ENCODE measurements at places on chromosomes 5 and 9.

- DNase-seq = no peak
Observed at GRCh38 chr5:143641549-143642355, 170.2 kb upstream of the HMHB1 start.

DNA sequence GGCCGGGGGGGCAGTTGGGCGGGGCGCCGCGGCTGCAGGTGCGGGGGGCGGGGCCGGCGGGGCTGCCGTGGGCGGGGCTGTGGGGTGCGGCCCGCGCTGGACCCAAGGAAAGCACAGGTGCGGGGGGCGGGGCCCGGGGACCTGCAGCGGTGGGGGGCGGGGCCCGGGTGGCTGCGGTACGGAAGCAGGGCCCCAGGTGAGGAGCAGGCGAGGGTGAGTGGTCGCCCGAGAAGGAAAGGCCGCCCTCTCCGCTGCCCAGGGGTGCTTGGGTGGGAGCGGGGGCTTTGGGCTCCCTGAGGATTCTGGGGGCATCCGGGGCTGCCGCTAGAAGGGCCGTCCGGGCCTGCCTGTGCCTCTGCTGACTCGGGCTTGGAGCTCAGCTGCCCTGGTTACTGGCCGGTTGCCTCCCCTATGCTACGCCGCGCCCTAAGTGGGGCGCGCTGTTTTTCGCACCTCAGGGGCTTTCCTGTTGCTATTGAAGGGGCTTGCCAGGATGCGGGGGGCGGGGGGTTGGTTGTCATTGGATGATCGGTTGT is 767 bp downstream of the RALGPS1 start:
- DNase-seq = no peak

- no peak for DNase-seq
Observed at GRCh38 chr5:122704247-122705036, 70.4 kb upstream of the SNX2 start.

DNA sequence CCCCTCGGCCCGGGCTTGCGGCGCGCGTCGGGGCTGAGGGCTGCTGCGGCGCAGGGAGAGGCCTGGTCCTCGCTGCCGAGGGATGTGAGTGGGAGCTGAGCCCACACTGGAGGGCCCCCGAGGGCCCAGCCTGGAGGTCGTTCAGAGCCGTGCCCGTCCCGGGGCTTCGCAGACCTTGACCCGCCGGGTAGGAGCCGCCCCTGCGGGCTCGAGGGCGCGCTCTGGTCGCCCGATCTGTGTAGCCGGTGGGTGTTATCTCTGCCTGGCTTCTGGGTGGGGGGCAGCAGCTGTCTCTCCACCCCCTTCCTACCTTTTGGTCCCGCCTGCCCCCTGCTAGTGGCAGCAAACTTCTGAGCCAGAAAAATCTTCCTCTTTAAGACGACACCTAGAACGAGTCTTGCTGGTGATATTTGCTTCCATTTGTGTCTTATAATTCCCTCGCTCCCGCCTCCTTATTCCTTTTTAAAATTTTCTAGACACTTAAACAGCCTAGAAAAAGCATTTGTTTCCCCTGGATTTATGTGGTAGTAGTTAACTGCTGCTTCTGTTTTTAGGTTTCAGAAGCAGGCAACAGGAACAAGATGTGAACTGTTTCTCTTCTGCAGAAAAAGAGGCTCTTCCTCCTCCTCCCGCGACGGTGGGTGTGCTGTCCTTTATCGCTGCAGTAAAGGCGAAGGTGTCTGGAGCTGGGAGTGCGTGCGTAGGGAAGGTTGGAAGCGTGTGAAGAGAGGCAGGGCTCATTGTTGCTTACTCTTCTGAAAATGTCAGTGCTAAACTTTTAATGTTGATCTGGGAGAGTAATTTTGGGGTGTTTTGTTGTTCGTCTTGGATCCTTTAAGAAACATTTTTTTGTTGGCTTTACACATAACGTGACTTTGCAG is 554 bp downstream of the JAK2 start:
- no peak for DNase-seq

DNA sequence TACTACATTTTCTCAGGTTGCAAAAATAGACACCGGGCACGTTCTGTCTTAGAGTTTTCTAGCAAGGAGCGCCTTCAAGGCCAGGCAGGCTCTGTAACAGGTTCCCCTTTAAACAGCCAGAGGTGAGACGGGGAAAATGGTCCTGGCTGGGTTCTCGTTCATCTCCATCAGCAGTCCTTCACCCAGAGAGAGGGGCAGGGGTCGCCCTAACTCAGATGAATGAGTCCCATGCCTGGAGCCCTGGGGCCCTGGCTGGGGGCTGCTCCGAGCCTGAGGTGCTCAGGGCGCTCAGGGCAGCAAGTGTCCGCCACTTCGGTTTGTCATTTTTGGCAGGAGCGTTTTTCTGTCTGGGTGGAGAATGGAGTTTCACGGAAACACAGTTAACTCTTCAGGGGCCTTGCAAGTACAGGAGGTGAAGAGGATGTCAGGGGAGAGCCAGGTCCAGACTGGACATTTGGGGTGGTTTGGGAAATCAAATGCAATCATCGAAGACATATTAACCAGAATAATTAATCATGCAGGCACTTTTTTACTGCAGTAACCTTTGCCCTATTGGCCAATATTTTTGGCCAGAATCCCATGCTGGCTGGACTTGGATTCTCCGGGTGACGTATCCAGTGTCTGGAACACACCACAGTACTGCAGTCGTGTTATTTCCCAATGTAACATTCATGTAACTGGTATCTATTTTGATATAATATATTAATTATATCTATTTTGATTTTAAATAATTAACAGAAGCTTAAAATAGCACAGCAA is 2.9 kb downstream of the NTNG2 start:
- DNase-seq = no peak

DNA sequence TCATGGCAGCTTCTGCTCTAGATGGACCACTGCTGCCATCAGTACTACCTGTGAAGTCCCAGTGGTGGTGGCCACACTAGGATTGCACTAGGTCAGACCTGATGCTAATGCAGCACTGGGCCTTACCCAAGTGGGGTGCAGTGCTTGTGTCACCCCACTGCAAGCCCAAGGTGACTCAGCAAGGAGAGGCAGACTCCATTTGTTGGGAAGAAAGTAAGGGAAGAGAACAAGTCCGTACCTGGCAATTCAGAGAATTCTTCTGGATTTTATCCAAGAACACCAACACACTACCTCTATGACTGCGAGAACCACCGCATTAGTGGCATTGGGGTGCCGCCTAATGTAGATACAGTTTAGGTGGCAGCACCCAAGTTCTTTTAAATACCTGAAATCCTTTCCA is 34.0 kb upstream of the TYRP1 start:
- no peak for DNase-seq

DNA sequence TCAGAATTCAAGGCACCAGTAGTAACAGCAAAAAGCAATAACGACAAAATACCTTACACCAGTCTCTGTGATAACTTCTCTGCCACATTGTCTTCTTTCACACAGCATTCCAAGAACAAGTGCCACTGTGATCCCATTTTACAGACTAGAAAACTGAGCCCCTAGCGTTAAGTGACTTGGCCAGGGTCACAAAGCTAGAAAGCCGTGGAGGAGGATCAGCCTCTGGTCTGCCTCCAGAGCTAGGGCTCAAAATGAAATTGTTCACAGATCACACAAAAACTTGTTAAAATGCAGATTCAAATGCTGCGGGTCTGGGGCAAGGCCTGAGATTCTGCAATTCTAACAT is 154.1 kb downstream of the FAM114A2 start:
- DNase-seq = no peak

- no peak for DNase-seq
Observed at GRCh38 chr9:69829484-69829883, 8.9 kb downstream of the CFAP95 start.

DNA sequence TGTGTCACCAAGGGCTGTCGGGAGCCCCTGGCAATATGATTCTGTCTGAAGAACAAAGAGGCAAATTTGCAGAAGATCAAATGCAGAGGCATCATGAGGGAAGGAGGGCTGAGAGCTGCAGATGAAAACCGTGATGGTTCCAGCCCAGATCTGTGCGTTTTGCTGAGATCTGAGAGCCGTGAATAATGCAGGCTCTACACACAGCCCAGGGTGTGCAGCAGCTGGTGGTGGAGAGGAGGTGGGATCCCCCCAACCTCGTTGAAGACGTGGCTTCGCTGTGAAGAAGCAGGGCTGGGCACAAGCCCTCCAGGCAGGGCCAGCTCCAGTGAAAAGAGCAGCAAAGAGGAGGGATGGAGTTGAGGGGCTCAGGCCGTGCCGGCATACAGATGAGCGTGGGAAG is 75.5 kb downstream of the TSPAN17 start:
- no peak for DNase-seq

DNA sequence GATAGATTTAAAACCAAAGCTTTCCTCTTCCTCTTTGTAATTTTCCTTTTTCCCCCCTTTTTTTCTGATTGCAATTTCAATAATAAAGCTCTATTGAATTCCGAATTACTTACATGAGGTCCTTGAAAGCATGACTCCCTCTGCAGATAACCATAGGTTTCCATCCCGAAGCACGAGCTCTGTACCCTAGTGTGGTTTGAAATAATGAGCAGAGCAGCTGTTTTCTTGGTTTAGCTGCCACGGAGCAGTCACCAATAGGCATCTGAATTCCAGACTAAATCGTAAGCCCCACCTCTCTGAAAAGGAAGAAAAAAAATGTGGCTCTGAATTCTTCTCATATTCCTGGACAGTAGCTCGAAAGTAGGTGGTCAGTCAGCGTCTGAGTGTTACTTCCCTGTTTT is 18.5 kb upstream of the GNE start:
- no peak for DNase-seq

- no peak for DNase-seq
Observed at GRCh38 chr9:17130291-17130690, 4.5 kb upstream of the CNTLN start.

- no peak for DNase-seq
Observed at GRCh38 chr5:173321886-173322285, 6.3 kb downstream of the STC2 start.

DNA sequence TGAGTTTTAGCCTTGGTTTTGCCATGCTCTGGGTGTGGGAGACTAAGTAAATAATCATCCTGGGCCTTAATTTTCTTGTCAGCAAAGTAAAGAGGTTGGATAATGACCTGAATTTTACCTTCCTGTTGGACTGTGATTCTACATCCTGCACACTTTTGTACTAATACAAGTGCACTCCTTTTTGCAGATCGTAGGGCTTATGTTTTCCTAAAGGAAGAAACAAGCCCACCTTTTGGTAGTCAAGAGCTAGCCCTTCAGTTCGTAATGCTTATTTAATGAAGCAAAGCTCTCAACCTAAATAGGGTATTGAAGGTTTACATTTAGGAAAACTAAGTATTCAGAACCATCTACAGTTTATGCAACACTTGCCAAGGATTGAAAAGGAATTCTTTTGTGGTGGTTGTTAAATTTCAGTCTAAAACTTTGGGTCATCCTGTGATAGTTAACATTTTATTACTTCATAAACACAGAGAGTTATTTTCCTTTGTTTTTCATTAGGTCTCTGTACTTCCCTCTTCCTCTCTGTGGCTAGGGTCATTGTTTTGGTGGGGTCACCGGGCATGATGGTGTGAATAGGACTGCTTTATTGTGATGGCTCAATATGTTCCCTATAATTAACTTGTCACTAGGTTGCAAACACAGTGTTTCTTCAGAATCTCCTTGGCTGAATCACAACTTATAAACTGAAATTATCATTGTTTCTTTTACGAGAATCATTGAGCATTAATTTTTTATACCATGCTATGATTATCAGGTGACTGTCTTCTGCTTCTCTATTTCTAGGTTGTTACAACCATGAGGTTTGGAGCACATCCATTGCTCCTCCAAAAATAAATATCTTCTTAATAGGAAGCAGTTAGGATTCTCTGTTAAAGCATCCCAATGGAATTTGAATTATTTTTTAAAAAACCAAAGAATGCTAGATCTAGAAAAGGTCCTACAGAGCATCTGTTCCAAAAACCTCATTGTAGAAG is 28.5 kb downstream of the SPINK5 start:
- no peak for DNase-seq

GRCh38 chr5:32767948-32768467 is 56.9 kb downstream of the NPR3 start:
- no peak for DNase-seq

- DNase-seq = no peak
Observed at GRCh38 chr9:27499451-27499850, 24.6 kb upstream of the IFNK start.

DNA sequence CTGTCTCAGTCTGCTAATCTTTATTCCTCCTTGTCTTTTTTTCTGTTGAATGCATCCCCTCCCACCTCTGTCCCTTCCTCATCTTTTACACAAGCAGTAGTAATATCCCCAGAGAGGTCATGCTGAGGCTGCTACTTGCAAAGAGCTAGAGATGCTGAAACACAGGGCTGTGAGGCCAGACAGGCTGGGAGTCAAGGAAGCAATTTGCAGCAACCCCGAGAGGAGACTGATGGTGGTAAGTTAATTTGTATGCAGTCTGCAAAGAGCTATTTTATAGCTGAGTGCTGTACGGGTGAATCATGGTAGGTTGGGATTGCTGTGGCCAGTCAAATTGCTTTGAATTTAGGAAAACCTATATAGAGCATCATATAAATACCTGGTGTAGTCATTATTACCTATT is 90.2 kb upstream of the SLC24A2 start:
- DNase-seq = no peak

DNA sequence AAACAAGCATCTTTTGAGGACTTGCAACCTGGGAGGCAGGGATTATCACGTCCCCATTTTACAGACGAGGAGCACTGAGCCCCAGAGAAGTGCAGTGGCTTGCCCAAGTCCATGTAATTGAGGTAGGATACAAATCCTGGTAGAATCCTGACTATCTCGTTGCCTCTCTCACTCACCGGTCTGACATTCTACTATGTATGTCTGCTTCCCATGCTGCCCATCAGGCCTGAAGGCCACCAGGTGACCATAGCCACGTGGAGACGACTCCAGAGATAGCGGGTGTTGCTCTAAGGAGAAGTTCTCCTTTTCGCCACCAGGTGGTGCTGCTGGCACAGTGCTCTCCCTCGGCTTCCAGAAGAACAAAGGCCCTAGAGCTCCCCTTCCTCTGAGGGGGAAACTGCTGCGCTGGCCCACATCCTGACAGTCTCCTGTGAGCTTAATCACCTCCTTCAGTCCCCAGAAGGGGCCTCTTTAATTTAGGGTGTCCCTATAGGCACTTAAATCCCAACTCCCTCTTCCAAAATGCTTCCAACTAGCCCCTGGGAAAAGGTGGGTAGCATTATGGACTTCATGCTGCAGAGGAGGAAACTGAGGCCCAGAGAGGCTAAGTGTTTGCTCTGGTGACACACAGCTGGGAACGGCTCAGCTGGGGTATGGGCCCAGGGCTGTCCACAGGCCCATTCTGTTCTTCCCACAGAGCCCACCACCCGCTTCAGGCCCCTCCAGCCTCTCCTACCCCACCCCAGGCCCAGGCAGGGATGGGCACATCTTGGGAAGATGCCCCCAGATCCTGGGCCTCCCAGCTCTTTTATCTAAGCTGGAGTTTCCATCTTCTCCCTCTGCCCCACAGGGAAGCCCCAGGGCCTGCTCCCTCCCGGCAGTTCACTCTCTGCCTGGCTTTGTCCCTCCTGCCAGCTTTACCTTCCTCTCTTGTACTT is 6.4 kb downstream of the SLC34A1 start:
- peak; percentile 85 for DNase-seq

- DNase-seq = no peak
Observed at GRCh38 chr9:6843742-6844141, 86.0 kb downstream of the KDM4C start.

All from activated CD8-positive, alpha-beta memory T cell treated with anti-CD3 and anti-CD28 coated beads for 48 hours (primary cell).